ENCODE measurements at places on chromosomes 16 and 17.

DNA sequence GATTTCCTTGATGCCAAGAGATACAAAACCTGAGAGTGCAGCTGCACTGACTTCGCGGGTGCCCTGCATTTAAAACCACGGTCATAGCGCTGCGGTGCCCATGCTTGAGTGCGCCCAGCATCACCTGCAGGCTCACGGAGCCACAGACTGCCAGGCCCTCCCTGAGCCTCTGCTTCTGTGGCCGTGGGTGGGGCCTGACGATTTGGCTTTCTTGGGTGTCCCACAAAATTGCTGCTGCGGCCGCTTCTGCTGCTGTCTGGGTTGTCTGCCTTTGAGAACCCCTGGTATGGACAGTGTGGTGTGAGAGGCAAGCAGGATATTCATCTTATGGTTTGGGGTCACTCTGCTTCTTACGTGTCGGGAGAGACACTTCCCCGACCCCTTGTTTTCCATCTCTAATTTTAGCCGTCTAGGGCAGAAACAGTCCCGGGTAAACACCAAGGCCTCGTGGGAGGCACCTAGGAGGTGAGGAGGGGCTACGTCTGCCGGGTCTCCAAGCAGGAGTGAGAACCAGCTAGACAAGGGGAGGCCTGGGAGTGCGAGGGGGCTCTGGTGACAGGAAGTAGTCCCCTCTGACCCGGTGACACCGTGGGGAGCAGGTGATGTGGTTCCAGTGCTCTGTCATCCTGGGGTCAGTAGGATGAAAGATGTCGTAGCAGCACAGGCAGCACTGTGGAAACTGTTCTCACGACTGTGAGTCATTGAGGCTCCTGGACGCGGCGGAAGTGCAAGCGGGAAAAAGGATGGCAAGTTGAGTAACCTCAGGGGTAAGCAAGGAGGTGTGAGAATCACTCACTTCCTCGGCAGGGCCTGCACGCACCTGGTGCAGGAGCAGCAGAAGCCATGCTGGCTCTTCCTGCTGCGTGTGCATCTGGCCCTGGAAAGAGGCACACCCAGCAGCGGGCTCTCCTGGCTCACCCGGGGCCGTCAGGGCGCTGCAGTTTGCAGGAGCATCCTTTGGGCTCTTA lies 176.3 kb downstream of the RPTOR start:
- DNase-seq: peak; percentile 38

DNA sequence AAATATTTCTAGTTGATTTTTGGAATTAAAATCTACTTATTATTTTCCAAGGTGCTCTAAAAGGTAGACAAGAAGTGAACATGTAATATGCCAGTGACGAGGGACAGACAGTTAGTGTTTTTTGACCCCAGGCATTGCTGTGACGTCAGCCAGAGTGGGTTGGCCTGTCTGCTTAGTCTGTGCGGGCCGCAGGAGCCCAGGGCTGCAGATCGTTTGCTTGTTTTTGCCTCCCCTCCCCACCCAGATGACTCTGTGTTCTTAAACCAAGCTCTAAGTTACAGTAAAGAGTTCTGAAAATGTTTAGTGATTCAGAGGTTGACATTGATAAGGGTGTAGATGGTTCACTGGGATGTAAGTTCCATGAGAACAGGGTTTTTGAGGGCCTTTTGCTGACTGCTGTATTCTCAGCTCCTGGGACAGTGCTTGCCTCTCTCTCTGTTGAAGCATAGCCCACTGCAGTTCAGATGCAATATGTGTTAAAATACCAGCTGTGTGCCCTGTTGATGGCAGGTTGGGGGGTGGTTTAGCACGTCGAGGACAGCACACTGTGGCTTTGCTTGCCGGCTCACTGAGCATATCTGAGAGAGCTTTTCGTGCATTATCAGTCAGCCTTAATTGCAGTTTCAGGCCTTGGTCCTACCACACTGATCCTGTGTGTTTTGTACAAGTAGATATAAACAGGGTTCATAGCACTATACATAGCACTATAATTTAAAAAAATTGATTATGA lies 64.8 kb downstream of the SEC14L1 start:
- no peak for DNase-seq

DNA sequence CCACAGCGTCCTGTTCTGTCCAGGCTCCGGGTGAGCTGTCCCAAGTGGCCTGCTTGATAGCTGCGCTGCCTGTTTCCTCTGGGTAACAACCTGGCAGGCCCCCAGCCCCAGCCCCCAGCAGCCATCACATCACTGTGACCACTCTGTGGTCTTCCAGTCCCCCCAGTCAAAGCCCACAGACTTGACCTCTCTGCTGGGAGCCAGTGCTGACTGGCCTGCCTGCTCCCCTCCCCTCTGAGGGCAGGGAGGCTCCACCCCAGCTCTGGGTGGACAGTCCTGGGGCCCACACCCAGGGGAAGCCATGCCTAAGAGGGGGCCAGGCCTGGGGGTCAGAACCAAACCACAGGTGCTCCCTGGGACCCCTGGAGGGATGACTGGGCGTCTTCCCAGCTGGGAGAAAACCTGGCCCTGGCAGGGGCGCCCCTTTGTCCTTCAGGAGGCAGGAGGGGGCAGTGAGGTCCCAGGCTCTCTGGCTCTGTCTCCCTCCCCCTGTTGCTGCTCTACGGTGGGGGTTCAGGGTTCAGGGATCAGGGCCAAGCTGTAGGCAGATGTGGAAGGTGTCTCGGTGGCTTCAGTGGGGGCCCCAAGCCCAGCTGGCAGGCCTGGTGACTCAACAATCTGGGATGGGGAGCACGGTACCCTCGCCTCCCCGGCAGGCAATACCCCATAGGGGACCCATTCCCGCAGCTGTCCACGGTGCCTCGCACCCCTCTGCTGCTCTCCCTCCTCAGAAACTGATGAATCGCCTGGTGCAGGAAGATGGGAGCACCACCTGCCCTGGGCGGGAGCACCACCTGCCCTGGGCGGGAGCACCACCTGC lies 1.8 kb upstream of the SLC16A3 start:
- DNase-seq: no peak

- DNase-seq: no peak
Measured at GRCh38 chr17:76701471-76701967, 9.2 kb downstream of the MXRA7 start.

GRCh38 chr16:56115817-56116576 lies 75.3 kb upstream of the GNAO1 start:
- no peak for DNase-seq

DNA sequence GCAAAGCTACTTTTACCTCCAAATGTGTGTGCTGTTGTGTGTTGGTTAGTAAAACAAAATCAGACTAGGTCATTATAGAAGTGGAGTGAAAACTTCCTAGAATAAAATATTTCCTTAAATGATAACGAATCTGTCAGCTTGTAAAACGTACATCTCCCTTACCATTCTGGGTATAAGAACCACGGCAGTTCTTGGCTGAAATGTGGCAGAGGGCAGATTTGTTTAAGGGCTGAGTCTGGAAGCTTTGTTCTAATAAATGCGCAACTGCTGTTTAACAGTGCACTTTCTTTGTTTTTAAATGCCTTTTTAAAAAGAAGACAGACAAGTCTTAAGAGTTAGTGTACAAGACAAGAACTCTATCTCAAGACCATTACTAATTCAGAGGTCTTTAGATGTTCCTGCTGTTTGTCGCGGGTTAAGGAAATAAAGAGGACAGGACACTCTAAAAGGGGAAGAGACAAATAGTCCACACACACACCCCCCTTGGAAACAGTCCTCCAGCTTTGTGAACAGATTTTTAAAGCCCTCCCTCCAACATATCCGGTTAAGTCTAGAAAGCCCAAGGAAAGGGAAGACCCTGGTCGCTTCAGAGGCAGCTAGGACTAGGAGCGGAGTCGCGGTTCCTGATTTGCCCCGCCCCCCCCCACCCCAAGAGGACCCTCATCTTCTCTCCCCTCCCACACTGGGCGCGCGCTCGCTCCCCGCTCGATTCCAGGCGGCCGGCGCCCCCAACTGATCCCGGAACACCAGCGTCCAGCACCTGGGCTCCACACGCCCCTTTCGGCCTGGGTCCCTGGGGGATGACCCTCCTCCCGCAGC lies 658 bp downstream of the SYNRG start:
- peak; percentile 30 for DNase-seq

DNA sequence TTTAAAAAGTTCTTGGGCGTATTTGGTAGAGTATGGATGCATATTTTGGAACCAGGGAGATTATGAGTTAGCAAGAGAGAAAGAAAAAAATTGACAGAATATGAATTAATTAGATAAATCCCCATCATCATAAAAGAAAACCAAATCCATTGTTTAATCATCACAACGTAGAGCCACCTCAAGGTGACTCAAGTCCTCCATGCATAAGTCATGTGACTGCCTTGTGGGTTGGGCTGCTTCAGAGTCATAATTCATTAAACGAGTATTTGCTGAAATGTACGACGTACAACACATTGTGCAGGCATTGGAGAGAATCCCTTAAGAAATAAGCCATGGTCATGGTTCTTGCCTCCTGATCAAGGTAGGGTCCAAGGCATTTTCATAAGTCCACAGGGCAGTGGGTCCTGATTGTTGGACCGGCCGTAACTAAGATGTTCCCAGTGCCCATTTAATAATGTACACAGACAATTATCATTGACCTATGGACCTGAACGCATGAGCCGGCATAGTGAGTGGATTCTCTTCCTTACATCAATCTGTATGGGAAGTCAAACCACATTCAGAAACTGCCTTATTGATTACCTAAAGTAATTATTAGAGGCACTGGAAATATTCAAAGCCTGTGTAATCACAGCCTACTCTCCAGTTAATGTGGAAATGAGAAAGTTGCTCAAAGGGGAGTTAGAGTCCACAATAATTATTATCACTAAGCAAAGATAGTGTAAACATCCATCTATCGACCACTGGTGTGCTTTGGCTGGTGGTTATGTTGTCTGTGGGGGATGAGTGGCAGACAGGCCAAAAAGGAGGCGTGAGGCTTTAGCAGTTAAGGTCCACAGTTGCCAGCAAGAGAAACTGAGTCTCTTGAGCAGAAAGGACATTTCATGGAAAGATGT lies 165.4 kb downstream of the PITPNC1 start:
- no peak for DNase-seq

- no peak for DNase-seq
Measured at GRCh38 chr17:75645889-75646637, 12.8 kb downstream of the SMIM5 start.

DNA sequence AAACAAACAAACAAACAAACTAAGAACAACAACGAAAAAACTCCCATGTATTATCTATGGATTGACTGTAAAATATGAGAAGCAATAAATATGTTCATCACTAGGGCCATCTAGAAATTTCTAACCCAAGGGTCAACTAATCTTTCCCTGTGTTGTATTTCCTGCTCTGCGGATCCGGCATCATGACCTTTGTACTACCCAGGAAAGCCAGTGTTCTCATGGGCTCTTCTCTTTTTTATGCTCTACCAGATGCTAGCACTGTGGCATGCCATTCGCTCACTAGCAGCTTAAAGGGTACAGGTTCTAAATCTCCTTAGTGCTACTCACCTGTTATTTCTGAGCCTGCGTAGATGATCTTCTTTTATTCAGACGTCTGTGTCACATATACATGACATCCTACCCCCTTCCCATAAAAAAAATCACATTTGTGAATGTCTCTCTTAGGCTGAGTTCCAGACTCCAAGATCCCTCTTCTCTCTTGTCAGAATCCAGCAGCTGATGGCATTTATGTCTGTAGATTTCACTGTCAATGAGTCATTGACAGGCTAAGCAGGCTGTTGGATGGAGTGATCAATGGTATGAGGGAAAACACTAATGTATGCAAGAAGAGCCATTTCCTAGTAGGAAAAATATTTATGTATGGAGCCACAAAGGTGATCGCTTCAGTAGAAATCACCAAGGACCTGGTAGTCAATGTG lies 100.0 kb downstream of the WWOX start:
- DNase-seq: no peak

- DNase-seq: no peak
Measured at GRCh38 chr16:50694206-50694605, 800 bp downstream of the NOD2 start.

Measured in T-helper 1 cell (primary cell).